Thoracic aorta endothelial cell (primary cell): ENCODE measurements at places on chromosomes 4 and X. TPM values are rescaled to one million over a fixed set of nuclear protein-coding genes. Genes with fewer than 3 reads are reported as not detected.

The XAGE1B gene
- total RNA-seq: not detected in 2 replicates

The WDR45 gene
- total RNA-seq: 25.5 and 25.7 TPM in 2 replicates

The RAB9B gene
- total RNA-seq: 0.40 and 0.50 TPM in 2 replicates

The DUSP21 gene
- not detected in 2 replicates for total RNA-seq

The CENPU gene
- 36.7 and 48.5 TPM in 2 replicates for total RNA-seq

The BEX3 gene
- 157 and 193 TPM in 2 replicates for total RNA-seq

The SPANXD gene
- total RNA-seq: not detected in 2 replicates

The P2RY8 gene
- not detected in 2 replicates for total RNA-seq
